ENCODE measurements at places on chromosomes 1 and 21. TPM values are rescaled to one million over a fixed set of nuclear protein-coding genes. Genes with fewer than 3 reads are reported as not detected.

- DNase-seq: no peak
These were observed 198.3 kb downstream of the DUSP10 start for GRCh38 chr1:221543529-221544120.

DNA sequence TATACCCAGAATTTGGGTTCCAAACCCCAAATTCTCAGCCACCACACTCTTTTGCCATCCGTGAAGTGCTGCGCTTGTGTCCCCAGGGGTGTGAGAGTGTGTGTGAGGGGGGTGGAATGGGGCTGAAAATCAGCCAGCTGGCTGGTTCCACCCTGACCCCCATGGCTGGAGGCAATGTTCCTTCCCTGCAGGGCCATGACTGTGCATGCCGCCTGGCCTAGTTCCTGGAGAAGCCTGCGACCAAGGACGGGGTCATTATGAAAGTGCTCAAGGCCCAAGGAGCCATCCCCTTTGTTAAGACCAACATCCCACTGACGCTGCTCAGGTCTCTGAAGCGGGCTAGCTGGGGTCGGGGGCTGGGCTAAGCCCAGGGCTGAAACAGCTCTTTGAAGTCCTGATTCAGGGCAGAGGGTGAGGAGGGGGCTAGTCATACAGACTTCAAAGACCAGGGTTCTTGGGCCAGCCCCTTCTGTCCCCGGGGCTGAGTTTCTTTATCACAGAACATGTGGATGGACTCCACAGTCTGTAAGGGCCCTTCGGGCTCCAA lies 38.7 kb downstream of the FAAH start:
- DNase-seq: no peak

GRCh38 chr1:206015071-206015470 lies 8.6 kb downstream of the CTSE start:
- DNase-seq: no peak

- DNase-seq: no peak
These were observed 47.0 kb upstream of the MPC2 start for GRCh38 chr1:167983797-167984420.

DNA sequence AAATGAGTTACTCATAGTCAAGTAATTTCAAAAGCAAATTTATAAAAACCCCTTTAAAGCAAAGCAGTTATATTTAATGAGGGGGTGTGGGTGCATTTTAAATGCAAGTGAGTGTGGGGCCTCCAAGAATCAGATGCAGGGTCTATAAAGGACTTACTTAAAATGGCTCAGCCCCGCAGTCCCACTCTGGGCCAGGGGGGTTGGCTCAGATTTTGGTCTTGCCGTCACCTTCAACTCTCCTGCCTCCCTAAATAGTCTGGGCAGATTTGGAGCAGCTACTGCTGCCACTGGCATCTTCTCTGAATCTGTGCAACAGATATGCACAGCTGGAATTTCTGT lies 16.2 kb downstream of the AMPD2 start:
- DNase-seq: no peak

GRCh38 chr1:56153276-56153675 lies 426.1 kb downstream of the PLPP3 start:
- no peak for DNase-seq

GRCh38 chr1:185768371-185768770 lies 34.2 kb downstream of the HMCN1 start:
- no peak for DNase-seq

DNA sequence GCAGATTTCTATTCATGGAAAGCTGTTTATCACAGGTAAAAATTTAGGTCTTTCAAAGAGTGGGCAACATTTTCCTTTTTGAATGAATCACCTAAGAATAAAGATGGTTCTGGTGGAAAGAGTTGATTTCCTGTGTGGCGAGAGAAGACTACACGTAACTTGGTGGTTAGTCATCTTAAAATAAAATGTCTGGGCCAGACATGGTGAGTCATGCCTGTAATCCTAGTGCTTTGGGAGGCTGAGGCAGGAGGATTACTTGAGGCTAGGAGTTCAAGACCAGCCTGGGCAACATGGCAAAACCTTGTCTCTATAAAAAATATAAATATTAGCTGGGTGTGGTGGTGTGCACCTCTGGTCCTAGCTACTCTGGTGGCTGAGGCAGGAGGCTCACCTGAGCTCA lies 65.7 kb downstream of the DISP1 start:
- DNase-seq: no peak

- peak; percentile 35 for DNase-seq
These were observed 3.1 kb upstream of the TXNIP start for GRCh38 chr1:145999321-146000024.

- no peak for DNase-seq
These were observed 5.4 kb downstream of the PPP2R5A start for GRCh38 chr1:212290608-212291007.

- no peak for DNase-seq
These were observed 64.4 kb upstream of the RPL11 start for GRCh38 chr1:23627069-23627735.

DNA sequence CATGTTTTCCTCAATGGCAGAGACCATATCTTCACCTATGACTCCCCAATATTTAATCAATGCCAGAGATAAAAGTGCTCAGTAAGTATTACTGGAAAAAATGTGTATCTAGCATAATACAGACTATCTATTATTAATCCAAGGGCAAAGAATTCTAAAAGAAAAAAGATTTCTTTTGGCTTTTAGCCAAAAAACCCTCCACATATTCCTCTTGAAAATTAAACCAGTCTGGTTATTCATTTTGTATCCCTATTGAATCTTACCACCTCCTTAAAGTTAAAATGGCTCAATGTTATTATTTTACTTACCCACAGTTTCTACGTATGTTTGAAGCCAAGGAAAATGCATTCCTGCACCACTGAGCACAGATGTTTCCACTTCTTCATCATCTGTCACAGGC lies 1.6 kb downstream of the TAF1A start:
- DNase-seq: no peak

DNA sequence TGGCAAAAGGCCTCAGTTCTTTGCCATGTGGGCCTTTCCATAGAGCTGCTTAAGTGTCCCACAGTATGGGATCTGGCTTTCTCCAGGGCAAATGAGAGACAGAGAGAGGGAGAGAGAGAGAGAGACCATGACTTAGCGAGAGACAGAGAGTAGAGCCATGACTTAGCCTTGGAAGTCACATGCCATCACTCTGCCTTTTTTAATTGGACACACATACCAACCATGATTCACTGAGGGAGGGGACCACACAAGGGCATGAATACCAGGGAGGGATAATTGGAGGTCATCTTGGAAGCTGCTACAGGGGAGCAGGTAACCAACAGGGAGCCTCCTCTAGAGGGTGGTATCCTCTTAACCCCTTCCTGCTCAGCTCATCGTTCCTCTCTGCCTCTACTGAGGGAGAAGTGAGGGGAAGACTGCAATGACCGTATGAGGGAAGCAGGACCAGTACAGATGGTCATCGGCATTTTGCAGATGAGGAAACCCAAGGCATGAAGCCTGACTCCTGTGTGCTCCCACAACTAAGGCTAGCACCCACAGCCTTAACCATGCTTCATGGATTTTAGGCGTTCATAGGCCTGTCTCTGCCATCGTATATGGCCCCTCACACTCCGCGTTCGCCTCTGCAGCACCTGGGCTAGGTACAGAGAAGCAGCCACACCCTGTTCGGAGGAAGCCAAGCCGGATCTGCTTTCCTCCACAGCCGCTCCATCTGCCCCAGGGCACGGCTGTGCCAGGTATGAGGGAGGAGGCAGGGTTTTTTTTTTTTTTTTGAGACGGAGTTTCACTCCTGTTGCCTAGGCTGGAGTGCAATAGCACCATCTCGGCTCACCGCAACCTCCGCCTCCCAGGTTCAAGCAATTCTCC lies 38.6 kb downstream of the MEF2D start:
- DNase-seq: no peak

DNA sequence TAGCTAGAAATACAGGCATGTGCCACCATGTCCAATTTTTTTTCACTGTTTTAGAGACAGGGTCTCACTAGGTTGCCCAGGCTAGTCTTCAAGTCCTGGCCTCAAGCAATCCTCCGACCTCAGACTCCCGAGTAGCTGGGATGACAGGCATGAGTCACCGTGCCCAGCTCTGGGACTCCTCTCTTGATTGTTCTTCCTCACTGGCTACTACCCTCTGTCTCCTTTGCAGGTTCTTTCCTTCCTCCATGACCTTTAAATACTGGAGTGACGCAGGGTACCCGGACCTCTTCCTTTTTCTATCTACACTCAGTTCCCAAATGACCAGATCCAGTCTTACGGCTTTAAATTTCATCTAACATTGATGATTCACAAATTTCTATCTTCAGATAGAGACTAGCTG lies 34.9 kb downstream of the ASH1L start:
- no peak for DNase-seq

GRCh38 chr1:111190931-111191451 lies 9.5 kb downstream of the DENND2D start:
- no peak for DNase-seq

DNA sequence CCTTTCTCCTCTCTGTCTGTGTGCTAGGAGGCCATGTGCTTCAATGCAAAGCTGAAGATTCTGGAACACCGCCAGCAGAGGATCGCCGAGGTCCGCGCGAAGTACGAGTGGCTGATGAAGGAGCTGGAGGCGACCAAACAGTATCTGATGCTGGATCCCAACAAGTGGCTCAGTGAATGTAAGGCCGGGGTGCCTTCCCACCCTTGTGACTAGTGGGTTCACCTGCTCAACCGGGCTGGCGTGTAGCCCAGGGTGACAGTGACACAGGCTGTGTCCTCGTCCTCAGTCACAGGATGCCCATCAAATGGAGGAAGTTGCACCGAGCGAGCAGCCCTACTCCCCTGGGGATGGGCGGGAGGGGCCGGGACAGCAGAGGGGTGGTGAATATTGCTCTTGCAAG lies 544.1 kb downstream of the KIF26B start:
- DNase-seq: no peak

DNA sequence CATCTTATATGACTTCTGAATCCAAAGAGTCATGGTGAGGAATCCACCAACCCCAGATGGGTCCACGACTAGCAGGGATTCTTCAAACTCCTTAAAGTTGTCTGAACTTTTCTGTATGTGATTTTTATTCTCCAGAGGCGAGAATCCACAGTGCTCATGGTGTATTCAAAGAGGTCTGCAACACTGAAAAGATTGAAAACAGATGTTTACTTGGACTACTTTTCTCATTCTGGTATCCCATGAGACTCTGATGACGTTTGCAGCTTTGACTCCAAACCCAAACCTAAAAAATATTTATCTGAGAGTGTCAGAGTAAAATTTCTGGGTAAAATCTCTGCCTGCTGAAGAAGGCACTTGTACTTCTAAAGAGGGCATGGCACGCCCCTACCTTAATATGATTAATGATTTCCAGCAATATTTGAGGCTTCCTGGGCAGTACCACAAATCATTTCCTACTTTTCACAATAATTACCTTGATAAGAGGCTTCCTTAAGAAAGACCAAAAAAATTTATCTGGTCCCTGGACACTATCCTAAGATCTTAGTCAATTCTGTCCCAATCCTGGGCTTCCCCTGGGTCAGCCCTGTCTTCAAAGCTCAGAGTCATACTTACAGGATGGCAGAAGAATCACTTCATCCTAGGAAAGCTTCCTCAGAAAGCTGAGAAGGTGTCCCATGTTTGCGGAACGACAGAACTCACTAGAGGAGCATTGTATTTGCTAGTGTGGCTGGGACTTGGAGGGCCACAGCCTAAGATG lies 76.5 kb upstream of the MAP10 start:
- DNase-seq: no peak

GRCh38 chr1:155125511-155125945 lies 2.1 kb upstream of the EFNA1 start:
- no peak for DNase-seq

- no peak for DNase-seq
These were observed 414.4 kb downstream of the PTBP2 start for GRCh38 chr1:97135972-97136371.

DNA sequence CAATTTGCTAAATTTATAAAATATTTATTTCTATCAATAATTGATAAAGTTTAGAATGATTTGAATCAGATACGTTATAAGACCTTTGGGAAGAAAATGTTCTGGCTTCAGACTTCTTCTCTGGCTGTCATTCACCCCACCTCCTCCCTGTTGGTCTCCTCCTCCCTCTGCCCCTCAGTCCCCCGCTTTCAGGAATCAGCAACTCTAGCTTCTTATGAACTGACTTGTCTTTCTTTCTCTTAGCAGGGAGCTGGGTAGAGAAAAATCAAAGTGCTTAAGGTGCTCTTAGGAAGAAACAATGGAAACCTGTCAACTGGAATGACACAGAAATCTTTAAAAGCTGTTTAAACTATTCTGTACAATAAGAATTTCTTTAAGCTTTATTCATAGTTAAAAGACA lies 71.3 kb upstream of the ETV3 start:
- DNase-seq: no peak

DNA sequence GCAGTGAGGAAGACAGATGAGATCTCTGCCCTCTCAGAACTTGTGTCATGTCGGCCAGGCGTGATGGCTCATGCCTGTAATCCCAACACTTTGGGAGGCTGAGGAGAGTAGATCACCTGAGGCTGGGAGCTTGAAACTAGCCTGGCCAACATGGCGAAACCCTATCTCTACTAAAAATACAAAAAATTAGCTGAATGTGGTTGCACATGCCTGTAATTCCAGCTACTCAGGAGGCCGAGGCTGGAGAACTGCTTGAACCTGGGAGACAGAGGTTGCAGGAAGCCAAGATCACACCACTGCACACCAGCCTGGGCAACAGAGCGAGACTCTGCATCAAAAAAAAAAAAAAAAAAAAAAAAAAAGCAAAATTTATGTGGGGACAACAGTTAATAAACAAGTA lies 40.9 kb upstream of the RALGPS2 start:
- no peak for DNase-seq

DNA sequence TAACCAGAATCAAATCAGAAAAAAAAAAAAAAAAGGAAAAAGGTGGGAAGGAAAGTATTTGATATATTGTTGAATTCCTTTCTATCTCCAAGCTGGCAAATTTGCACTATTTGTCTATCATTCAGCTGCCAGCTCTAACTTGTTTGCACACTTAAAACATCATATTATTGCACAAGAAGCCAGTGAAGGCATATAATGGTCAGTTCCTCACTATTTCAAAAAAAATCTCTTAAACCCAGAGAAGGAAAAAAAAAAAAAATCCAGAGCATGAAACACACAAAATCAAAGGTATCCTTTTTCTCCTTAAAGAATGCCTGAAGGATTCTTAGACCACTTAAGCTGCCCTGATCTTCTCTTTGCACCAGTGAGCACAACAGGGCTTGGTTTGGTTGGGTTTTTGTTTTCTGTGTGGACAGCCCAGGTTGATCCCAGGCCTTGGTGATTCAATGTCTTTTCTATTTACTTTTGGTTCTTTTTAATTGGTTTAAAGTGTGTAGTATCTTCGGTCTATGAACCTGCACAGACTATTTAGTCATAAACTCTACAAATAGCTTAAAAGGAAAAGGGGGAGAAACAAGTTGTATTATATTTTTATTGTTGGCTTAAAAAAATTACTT lies 40.2 kb downstream of the DUSP10 start:
- DNase-seq: no peak

NIPAL3 gene
- 49.0 TPM for total RNA-seq

OXCT2 gene
- 0.16 TPM for total RNA-seq

NFYC gene
- 50.9 TPM for total RNA-seq

C4BPA gene
- total RNA-seq: 0.70 TPM

CD48 gene
- total RNA-seq: 249 TPM

FAM163A gene
- total RNA-seq: not detected

UBASH3A gene
- total RNA-seq: 59.1 TPM

LEFTY2 gene
- not detected for total RNA-seq

C1orf141 gene
- not detected for total RNA-seq

VWA5B1 gene
- total RNA-seq: 0.14 TPM
